ENCODE measurements at places on chromosomes 2 and 18.

GRCh38 chr2:238811293-238811692 is 36.6 kb upstream of the TWIST2 start:
- DNase-seq, result no peak

- no peak for DNase-seq
Measured at GRCh38 chr2:190497428-190497827, 37.1 kb downstream of the NEMP2 start.

- DNase-seq, result no peak
Measured at GRCh38 chr2:173982918-173983317, 17.7 kb upstream of the SP3 start.

- DNase-seq, result no peak
Measured at GRCh38 chr2:240426845-240427721, 8.4 kb upstream of the GPC1 start.

DNA sequence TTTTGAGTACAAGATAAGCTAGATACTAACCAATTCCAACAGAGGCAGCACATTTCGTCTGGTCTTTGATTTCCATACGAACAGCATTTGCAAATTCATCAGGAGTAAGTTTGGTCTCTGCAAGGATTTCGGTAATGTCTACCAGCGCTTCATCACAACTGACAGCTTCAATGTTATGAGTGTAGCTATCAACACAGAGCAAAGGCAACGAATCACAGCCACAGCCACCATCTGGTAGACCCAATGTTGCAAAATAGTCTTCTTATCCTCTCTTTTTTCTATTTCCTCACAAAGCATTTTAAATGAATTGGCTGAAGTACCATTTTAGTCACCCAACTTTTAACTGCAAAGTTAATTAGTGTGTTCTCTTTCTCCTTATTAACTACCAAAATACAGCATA is 68.3 kb downstream of the REV1 start:
- DNase-seq, result no peak

- DNase-seq, result no peak
Measured at GRCh38 chr2:109208071-109208950, 79.3 kb downstream of the SH3RF3 start.

GRCh38 chr2:63488118-63488713 is 100.1 kb downstream of the WDPCP start:
- no peak for DNase-seq

DNA sequence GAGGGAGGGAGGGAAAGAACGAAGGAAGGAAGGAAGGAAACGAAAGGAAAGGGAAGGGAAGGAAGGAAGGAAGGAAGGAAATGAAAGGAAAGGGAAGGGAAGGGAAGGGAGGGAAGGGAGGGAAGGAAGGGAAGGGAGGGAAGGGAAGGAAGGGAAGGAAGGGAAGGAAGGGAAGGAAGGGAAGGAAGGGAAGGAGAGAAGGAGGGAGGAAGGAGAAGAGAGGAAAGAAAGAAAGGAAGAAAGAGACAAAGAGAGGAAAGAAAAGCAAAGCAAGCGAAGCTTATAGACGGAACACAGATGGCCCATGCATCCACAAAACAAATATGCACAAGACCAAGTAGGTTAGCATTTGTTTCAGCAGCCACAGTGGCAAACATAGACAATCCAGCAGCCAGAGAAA is 20.4 kb upstream of the GALNT3 start:
- no peak for DNase-seq

Measured in D721Med (cell line).